ENCODE measurements at places on chromosomes 1 and 21.

- DNase-seq, result no peak
Observed at GRCh38 chr1:204891860-204892259, 21.2 kb downstream of the NFASC start.

DNA sequence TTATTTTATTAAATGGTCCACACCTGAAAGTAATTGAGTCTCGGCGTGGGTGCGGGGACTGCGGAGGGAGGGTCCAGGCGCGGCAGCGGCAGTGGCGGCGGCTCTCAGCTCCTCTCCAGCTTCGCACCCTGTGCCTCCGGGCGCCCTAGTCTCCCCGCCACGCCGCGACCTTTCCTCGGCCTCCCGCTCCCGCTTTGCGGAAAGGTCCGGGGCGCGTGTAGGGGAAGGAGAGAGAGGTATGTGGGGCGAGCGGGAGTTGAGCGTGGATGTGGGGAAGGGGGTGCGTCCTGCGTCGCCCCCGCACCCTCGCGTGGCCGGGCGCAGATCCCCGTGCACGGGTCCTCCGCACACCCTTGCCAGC is 13.4 kb upstream of the ALX3 start:
- no peak for DNase-seq

DNA sequence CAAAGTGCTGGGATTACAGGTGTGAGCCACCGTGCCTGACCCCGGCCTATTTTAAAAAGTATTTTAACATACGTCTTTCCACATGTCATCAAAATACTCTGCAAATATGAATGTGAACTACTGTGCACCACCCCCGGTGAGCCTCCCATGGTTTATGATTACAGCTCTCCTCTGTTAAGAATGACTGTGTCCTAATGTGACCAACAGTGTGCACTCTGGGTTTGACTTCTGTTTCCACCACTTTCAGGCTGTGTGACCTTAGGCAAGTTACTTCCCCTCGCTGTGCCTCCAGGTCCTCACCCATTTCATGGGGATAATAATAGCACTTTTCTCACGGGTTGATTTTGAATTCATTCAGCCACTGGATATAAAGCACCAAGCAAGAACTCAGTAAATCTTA is 14.7 kb downstream of the AMPD2 start:
- DNase-seq, result no peak

DNA sequence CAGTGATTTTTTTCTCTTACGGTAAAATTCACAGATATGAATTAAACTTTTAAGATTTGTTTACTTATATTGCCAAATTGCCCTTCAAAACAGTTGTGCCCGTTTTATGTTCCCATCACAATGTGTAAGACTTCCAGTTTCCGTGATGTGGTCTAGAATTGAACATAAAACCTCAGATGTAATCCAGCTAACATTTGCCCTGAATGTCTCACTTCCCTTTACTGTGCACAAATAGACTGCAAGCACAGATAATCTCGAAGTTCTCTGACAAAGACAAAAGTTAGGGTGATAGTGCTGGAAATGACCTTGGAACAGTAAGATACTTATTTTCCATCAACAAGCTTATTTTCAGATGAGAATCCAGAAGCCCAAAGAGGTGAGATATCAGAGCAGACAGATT is 177.5 kb downstream of the ZZZ3 start:
- no peak for DNase-seq

DNA sequence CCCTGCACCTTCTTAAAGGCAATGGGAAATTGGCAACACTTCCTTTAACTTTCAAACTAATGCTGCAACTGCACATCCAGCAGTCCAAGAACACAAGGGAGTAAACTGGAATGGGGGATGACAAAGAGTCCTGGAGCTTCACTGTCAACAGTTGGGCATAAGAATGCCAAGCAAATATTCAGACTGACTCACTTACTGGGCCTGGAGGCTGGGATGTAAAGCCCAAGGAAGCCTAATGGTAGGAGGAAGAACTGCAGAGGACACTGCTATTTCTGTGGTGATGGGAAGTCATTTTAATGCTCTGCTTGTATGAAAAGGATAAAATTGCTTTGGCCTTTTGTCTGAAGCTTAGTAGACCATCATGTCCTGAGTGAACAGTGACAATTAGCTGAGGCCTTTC is 15.7 kb upstream of the DMRTA2 start:
- no peak for DNase-seq

DNA sequence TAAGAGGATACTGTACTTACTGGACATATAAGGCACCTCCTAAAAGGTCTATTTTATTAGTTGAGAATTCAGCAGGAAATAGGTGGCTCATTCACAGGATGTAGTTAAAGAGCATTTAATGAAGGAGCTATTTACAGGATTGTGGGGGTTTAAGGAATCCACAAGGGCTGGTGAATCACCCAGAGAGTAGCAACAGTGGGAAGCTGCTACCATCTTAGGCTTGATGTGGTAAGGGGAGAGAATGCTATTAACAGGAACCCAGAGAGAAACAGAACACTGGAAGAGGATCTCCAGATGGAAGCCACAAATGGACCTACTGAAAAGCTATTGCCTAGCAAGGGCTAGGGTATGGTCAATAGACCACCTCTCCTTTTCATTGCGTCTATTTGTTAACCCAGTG is 52.0 kb upstream of the COL11A1 start:
- no peak for DNase-seq

DNA sequence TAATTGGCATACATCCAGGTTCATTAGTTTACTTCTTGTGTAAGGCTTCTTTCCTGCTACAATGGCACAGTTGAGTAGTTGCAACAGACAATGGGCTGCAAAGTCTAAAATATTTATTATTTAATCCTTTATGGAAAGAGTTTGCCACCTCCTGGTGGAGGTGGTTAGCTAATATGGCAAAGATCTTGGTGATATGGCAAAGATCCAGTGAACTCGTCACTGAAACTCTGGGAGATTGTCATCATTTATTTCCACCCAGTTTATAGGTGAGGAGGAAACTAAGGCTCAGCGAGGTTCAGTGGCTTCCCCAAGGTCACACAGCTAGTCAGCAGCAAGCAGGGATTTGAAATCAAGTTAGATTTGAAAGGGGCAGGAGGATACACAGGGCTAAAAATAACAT is 16.1 kb upstream of the IFFO2 start:
- no peak for DNase-seq

DNA sequence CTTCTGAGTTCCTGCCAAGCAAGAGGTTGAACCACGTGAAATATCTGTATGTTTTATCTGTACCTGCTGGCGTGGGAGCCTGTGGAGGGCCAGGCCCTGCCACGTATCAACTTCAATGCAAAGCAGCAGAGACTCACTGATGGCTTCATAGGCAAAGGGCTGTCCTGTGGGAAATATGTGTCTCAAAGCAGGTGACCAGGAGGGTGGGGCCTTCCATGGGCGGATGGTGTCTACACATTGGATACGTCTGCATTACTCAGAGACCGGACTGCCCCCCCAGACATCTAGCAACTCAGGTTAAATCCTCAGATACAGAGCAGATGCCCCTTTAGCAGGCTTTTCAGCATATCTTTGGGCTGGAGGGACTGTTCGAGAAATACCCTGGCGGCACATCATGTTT is 210.8 kb upstream of the C1orf174 start:
- no peak for DNase-seq

GRCh38 chr1:36692465-36693160 is 209.9 kb upstream of the CSF3R start:
- no peak for DNase-seq

GRCh38 chr1:169078163-169078883 is 28.2 kb upstream of the ATP1B1 start:
- no peak for DNase-seq

DNA sequence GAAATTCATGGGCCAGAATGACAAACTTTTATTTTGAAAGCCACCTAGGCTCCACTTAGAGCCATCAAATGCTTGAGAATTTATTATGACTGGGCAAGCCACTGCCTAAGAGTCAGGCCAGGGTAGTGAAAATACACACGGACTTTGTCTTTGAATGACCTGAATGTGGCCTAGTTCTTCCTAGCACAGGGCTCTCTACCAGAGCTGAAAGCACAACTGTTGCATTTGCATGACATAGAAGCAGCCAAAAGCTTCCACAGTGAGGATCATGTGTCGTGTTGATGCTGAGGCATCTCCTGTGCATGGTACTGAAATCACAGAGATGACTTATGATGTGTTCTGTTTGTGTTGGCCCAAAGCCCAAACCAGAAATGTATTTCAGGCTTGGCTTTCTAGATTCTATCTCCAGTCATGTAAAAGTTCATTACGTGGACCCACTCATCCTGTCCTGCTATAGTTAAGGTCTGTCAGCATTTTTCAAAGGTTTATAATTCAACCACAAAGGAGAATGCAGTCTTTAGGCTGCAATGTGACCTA is 164.0 kb upstream of the UBE2U start:
- DNase-seq, result no peak

DNA sequence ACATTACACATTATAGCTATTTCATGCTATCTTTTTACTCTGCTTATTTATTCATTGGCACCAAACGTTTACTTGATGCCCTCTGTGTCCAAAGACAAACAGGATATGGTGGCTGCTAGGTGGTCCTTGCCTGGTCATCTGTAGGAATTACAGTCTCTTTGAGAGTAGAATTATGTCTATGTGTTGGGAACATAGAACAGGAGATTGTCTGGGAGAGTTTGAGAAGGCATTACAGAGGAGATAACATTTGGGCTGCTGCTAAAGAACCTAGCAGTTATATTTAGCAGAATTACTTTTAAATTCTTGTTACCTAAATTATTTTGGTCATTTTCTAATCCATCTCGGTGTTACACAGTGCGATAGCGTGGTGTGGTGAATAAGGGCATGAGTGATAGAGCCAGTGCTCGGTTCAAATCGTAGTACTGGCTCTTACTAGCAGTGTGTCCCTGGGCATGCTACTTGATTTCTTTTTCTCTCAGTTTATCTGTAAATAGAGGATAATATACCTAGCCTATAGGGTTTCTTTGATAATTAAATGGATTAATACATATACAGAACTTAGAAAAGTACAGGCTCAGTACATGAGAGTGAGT is 20.5 kb downstream of the RRP15 start:
- DNase-seq, result no peak

DNA sequence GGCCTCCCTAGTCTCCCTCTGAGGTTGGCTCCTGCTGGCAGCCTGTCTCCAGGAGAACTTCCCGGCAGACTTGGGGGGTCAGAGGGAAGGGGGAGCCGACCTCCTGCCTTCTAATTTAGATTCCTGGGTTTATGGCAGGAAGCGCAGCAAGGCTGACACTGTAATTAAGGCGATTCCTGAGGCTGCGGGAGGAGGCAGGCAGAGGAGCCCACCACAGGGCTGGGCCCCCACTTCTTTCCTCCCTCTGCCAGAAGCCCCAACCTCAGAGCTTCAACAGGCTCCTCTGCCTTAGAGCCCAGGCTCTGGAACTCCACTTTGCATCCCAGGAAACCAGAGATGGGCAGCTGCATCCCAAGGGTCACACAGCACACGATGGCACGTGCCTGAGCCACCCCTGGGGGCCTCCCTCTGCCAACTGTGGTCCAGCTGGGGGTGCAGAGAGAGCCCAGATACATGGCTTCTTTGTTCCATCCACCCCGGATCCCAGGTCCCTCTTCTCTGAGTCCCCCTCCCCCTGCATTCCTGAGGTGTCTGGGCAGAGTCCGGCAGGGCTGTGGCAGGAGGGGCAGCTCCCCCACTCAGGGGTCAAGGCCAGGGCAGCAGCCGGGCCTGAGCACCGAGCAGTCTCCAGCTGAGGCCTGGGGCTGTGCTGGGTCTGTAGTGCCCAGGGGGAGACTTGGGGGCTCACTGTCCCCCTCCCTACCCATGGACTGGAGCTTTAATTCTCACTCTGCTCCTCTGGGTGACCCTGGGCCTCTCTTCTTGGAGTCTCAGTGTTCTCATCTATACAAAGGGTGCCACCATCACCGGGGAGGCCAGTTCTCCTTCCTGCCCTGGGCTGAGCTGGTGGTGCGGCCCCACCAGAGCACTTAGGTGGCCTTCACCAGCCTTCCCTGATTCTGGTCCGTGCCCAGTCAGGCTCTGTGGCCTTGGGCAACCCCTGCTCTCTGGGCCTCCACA is 39.4 kb upstream of the FAM131C start:
- DNase-seq, result no peak

All from stimulated activated CD8-positive, alpha-beta memory T cell treated with anti-CD3 and anti-CD28 coated beads, Interleukin-4, amount 100 ng/mL, for 1 hour (primary cell).